Activated effector memory CD4-positive, alpha-beta T cell treated with Interleukin-2 at 50 U/mL for 16 hours (primary cell): ENCODE measurements at places on chromosomes 2 and 18.

DNA sequence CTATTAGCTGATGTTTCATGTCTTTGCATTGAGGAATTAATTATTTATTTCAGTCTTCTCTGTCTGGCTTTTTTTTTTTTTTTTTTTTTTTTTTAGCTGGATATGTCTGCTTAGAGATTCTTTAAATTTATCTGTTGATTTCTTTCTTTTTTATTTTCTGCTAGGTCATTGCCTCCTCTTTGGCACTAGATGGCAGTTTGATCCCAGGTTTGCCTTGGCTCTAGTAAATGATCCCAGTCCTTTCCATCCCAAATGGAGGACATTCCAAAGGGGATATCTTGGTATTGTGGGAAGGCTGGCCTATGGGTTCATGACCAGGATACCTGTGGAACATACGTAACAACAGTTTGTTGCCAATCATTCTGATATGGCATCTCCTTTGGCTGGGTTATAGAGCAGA, 339.5 kb upstream of the GCFC2 start:
- no peak for DNase-seq

- no peak for DNase-seq
Observed at GRCh38 chr2:152458441-152458940, 123.5 kb downstream of the FMNL2 start.

DNA sequence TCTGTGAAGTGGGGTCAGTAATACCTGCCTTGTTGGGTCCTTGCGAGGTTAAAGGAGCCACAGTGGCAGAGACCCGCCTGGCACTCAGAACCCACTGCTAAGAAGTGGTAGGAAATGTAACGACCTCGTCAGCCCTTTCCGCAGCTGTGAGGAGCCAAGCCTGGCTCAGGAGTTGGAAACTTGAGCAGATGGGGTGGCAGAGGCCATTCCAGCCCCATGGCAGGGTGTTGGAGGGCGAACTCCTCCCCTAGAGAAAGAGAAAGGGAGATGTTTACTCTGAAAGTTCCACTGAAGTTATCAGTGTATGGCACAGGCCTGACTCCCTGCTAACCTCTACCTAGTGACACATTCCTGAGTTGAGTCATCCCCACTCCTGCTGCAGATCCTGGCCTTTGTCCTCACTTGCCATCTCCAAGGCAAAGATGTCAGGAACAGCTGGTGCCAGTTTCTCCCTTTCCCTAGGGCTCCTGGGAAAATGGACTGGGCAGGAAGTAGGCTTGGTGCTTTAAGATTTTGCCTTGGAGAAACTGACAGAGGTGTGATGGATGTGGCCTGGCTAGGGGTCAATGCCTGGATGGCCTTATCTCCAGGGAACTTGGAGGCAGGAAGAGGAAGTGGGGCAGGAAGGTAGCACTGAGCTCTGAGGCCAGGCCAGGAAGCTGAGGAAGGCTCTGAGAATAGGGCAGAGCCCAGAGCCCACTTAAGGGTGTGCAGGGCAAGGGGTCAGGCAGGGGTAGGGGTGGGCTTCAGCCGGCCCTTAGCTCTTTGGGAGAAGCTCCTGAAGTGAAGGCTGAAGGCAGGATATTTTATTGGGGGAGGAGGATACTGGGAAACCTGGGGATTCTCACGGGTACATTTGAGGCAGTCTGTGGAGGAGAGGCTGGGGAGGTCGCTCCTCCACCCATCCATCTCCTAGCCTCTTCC, 888 bp downstream of the VAMP5 start:
- DNase-seq: no peak

- DNase-seq: no peak
Observed at GRCh38 chr18:45951016-45951714, 16.0 kb downstream of the EPG5 start.

- no peak for DNase-seq
Observed at GRCh38 chr18:574149-574860, 5.9 kb upstream of the CETN1 start.

- no peak for DNase-seq
Observed at GRCh38 chr2:48048476-48049171, 142.3 kb upstream of the FBXO11 start.

DNA sequence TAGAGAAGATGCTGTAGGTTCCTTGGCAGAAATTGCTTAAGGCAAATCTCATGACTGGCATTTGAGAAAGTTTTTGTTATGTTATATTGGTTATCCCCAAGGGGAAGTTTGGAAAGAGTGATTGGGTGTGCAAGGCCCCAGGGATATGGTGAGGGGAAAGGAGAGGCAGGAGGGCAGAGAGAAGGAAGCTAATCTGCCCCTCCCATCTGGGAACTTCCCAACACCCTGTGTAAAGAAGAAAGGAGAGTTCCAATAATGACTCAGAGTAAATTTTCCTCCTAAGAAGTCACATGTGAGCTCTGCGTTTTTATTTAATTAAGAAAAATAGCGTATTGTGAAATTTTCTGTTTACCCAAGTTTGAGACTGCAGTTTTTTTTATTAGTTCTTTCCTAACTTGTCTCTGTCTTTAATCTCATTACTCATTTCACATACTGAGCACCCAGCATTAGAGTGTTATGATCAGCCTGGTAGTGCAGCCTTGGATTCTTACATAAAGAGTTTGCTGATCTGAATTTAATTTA, 3.1 kb upstream of the KYNU start:
- no peak for DNase-seq
